ENCODE measurements at places on chromosomes 13 and 19.

- DNase-seq = no peak
Measured at GRCh38 chr13:20415306-20415679, 110.4 kb downstream of the CRYL1 start.

DNA sequence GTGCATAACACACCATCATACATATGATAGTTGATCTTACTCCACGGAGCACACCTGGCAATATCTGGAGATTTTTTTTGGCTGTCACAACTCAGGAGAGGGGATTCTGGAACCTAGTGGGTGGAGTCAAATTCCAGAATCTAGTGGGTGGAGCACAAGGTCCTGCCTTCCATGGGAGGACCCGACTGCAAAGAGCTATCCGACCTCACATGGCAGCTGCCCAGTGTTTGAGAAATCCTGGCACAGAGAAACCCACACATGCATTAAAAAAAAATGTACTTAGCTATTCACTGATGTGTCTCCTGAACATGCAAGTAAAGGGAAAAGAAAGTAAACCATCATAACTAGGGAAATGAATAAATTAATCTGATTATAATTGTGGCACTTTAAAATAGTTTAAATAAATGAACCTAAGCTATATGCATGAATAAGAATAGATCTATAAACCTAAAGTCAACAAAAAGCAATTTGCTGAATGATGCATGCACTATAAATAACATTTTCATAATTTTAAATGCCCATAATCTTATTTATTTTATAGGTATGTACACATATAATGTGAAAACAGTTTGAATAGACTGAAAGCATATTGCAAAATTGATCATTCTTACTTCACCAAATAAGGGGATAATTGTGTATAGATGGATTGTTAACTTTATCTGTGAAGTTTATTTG is 300.3 kb downstream of the MYO16 start:
- no peak for DNase-seq

DNA sequence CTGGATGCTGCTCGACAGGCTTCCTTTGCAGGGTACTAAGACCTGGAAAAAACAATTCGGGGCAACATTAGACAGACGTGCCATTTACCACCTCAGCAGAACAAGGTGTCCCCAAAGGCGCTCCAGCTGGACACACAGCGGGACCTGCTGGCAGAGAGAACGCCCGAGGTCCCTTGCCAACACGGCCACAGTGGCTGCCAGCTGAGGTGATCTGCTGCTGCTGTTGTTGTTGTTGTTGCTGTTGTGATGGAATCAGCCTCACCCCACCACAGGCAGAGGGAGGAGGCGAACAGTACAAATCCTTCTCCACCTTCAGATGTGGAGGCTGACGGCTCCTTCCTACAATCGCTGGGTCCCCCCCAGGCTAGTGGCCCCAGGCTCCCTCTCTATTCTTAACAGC is 25.2 kb downstream of the ANKRD27 start:
- no peak for DNase-seq

DNA sequence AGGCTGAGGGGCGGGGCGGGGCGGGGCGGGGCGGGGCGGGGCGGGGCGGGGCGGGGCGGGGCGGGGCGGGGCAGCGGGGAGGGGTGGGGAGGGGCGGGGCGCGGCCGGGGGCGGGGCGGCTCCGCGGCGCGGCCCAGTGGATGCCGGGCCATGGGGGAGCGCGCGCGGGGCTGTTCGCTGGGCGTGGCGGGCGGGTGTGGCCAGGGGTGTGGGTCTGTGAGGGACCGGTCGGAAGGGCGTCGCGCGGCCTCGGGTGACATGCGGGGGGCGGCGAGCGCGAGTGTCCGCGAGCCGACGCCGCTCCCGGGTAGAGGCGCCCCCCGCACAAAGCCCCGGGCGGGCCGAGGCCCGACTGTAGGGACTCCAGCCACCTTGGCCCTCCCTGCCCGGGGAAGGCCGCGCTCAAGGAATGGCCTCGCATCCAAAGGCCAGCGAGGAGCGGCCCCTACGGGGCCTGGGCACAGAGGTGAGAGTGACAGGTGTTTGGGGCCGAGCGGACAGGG is at the start of gene ZFP28:
TSS of gene ZFP28 (plus strand) at position 188 of the 503 bp plus-strand sequence. CDS start at position 259, 71 bp downstream.
- no peak for DNase-seq

GRCh38 chr13:25281935-25282332 is 5.4 kb downstream of the MTMR6 start:
- no peak for DNase-seq

- DNase-seq = no peak
Measured at GRCh38 chr19:1954532-1954933, 13.6 kb downstream of the CSNK1G2 start.

DNA sequence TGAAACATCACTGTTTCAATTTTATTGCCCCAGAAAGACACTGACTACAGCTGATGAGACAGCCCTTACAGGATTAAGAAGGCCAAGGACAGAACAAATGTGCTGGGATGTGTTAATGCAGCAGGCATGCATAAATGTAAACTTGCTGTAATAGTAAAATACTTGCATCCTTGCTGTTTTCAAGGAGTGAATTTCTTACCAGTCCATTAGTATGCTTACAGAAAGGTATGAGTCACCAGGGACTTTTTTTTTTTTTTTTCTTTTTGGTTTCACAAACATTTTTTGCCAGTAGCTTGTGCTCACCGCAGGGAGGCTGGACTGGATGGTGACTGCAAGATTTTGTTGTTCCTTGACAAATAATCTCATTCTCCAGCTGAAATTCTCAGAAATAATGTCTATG is 55.1 kb downstream of the GPR180 start:
- no peak for DNase-seq

- no peak for DNase-seq
Measured at GRCh38 chr13:70816853-70817252, 708.6 kb upstream of the KLHL1 start.

DNA sequence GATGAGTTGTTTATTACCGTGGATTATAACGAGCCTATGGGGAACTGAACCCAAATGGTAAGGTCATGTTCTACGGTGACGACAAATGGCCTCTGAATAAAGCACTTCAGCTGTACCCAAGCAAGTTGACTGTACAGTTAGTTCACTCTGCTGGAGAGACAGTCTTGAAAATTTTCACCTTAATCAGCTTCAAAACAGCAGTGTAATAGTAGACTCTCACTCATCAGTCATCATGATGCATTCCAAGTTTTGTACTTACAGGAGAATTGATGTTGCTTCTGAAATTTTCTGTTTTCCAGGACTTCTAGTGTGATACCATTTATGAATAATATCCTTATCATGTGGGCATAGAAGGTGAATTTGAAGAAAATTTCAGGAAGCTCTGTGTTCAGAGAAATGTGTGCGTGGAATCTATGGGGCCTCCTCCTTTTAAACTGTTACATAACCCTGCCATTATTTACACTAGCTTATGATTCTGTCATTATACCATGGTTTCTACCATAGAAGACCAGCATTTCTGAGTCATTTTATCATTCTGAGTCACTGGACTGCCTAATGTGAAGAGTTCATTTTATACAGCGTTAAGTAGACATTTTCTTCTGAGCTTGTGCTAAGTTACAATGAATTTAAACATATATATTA is 96.9 kb downstream of the WDFY2 start:
- DNase-seq = no peak

DNA sequence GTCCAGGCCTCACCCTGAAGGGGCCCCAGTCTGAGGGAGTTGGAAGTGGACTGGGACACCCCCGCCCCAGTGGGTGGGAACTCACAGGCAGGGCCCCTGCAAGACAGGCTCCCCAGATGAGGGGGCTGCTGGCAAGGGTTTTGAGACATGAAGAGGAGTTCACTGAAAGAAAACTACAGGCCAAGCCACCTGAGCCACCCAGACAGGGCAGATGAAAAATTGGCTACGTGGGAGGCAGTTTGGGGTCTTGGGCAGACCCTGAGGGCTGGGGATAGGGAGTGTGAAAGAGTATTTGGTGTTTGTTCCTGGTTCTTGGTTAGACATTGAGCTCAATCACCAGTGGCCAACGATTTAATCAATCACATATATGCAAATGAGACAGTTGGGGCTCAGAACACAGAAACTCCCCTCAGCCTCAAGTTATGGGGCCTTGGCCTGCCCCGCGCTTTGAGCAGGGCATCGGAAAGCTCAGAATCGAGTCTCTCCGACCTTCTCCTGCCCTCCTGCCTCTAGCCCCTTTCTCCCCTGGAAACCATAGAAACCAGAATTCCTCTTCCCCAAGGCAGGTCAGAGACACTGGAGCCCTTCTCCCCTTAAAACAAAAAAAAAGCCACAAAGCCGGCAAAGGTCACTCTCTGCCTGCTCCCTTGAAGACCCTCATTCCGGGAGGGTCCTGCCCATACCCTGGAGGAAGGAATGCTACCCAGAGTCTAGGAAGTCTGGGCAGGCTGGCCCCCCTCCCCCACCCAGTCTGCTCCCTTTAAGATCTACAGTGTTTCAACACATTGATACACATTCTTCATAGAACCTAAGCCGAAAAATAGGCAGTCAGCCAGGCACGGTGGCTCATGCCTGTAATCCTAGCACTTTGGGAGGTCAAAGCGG is 1.3 kb upstream of the ISYNA1 start:
- no peak for DNase-seq

GRCh38 chr19:33394723-33395560 is 21.4 kb downstream of the CEBPG start:
- no peak for DNase-seq

DNA sequence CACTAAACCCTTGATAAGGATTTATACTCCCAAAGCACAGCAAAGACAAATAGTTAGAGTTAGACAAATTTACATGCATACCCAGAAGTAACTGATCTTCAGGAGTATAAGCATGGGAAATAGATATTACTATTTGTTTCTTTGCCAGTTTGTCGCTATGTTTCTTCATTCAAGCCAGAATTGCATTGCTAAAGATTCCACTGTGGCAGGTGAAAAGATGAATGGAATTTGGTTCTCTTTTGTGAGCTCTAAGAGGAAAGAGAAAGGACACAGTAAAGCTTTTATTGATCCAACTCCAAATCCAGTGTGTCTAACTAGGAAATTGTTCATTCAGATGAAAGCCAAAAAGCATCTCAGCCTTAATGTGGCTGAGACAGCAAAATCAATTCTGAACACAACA is 292.3 kb upstream of the SPRY2 start:
- no peak for DNase-seq

GRCh38 chr19:3518659-3519058 is 12.5 kb downstream of the FZR1 start:
- DNase-seq = no peak

GRCh38 chr19:18251587-18252369 is 22.5 kb downstream of the IQCN start:
- peak; percentile 77 for DNase-seq

DNA sequence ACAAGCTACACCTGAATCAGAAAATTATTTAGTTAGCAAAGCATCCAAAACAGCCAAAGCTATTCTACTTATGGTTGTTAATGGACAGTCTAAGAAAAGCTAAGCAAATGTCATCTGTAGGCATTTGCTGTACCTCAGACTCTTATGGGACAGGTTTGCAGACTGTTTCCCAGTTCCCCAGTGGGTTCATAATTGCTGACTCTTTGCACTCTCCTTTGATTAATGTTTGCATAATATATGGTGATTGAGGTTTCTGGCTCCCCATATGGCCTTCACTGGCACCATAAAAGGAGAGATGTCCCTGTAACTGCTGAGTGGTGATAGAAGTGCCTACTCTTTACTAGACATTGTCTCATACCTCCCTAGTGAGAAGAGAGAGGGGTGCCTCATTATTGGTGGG is 142.1 kb downstream of the GPC6 start:
- no peak for DNase-seq

DNA sequence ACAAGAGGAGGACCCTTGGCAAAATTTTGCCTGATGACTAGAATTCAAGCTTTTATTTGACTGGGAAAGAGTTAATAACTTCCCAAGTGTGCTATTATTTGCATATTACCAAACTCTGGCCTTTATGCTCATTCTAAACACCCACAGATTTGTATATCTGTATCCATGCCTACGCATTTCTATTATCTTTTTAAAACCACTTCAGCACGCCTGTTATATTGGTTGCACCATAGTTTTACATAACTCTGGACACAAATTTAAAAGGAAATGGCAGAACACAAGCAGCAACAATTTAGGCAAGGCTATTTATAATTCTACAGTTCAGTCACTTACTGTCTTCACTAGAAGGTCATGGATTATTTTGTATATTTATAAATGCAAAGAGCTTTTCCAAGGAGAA is 3.7 kb upstream of the RASL11A start:
- no peak for DNase-seq

DNA sequence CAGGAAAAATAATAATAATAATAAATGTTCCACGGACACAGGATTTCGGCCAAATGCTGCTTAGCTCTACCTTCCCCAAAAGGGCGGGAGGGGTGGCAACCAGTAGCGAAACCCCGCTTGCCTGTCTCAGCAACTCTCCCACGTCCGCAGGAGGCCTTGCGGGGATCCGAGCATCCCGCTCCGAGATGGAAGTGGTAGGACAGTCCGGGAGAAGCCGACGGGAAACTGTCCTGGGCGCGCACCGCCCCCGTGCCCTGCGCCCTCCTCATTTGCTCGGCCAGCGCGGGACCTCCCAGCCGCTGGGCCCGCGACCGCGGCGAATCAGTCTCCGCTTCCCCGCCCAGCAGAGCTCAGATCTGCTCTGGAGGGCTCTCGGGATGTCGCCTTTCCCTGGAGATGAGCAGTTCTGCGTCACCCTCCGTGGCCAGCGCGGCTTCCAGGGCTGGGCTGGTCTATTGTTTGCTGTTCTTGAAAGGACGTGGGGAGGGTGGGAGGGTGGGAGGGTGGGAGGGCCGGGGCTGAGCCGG is 48.9 kb upstream of the PABPC3 start:
- DNase-seq = no peak

DNA sequence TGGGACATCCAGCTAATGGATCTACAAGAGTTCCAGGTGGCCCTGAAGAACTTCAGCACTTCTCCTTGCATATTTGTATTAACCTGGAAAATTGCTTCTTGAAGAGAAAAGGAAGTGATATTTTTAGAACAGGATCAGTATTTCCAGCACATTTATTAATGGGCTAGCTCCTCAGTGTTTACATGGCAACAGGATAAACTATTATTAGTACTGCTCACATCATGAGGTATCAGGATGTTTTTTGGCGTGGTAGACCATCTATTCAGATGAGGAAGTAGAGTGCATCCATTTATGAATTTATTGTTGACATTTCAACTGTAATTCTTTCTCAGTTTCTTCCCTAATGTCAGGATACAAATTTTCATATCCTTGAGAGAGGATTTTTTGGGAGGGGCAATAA is 144.4 kb downstream of the KCNRG start:
- DNase-seq = no peak

GRCh38 chr19:610071-610800 is 20.6 kb downstream of the HCN2 start:
- DNase-seq = no peak
